ENCODE measurements at places on chromosomes 6 and 20. TPM values are rescaled to one million over a fixed set of nuclear protein-coding genes. Genes with fewer than 3 reads are reported as not detected.

Gene CHMP4B
- 95.5 TPM for total RNA-seq

Gene SLC22A7
- not detected for total RNA-seq

Gene PEDS1
- total RNA-seq, result 25.5 TPM

Gene TXLNB
- total RNA-seq, result 0.49 TPM

- H3K27ac ChIP-seq, result no peak overlapping the region
- H3K4me1 ChIP-seq, result no peaks in the 10 kb centered on the region
- DNase-seq, result no peak
- H3K36me3 ChIP-seq, result no peaks in the 10 kb centered on the region
Measured at GRCh38 chr6:32401284-32401963, 5.6 kb downstream of the BTNL2 start.

- no peaks in the 10 kb centered on the region for H3K4me1 ChIP-seq
- H3K27me3 ChIP-seq, result no peaks in the 10 kb centered on the region
- peaks cover 26% of the 10 kb centered on the region for H3K36me3 ChIP-seq
- no peak overlapping the region for H3K4me3 ChIP-seq
- H3K27ac ChIP-seq, result no peak overlapping the region
- no peak for DNase-seq
Measured at GRCh38 chr6:106642476-106642875, 13.1 kb downstream of the QRSL1 start.

DNA sequence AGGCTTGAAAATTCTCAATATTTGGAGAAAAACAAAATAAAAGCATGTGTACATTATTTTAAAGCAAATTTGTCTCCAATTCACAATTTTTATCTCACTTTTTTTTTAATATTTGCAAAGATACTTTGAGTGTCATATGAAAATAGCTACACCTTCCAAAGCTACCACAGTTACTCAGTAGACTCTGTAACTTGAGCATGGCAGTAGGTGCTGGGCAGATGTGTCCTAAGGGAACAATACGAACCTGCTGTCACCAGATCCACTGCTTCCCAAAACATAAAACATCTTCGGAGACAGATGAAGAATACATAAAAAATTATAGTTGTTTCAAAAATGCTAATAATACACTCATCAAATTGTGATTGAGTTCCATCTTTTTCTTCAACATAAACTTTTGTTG is 10.6 kb downstream of the WDR27 start:
- no peak for DNase-seq
- H3K4me3 ChIP-seq, result no peak overlapping the region
- H3K27me3 ChIP-seq, result no peaks in the 10 kb centered on the region
- H3K4me1 ChIP-seq, result no peaks in the 10 kb centered on the region
- H3K27ac ChIP-seq, result no peak overlapping the region

DNA sequence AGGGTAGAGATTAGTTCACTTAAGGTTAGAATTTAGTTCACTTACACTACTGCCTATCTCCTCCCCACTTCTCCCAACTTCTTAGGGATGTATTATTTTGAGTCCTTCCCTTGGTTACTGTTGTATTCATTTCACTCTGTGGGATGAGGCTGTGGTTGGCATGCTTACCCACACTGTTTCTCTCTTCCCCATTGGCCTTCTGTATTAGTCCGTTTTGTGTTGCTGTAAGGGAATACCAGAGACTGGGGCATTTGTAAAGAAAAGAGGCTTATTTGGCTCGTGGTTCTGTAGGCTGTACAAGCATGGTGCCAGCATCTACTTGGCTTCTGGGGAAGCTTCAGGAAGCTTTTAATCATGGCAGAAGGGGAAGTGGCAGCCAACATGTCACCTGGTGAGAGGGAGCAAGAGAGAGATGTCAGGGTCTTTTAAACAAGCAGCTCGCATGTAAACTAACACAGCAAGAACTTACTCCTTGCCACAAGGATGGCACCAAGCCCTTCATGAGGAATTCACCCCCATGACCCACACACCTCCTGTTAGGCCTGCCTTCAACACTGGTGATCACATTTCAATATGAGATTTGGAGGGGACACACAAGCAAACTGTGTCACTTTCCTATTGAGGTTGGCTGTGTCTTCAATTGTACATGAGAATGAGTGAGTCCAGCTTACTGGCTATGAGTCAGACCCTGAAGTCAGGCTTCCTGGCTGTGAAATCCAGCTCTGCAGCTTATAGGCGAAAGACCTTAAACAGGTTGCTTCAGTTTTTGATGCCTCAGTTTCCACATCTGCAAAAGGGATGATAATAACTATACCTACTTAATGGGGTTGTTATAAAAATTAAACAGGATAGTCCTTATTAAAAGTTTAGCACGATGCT is 53.3 kb downstream of the SYNDIG1 start:
- H3K36me3 ChIP-seq, result no peaks in the 10 kb centered on the region
- no peak overlapping the region for H3K27ac ChIP-seq
- DNase-seq, result no peak
- H3K27me3 ChIP-seq, result no peaks in the 10 kb centered on the region
- H3K4me3 ChIP-seq, result no peak overlapping the region

- H3K27me3 ChIP-seq, result no peaks in the 10 kb centered on the region
- H3K4me3 ChIP-seq, result no peak overlapping the region
- H3K36me3 ChIP-seq, result no peaks in the 10 kb centered on the region
- H3K27ac ChIP-seq, result no peak overlapping the region
- DNase-seq, result no peak
Measured at GRCh38 chr6:130913120-130913519, 85.9 kb downstream of the SMLR1 start.

- H3K36me3 ChIP-seq, result no peaks in the 10 kb centered on the region
- H3K4me1 ChIP-seq, result no peaks in the 10 kb centered on the region
- no peak for DNase-seq
- no peak overlapping the region for H3K27ac ChIP-seq
Measured at GRCh38 chr6:123519189-123519505, 117.6 kb downstream of the TRDN start.

GRCh38 chr6:157669747-157670216 is 153.3 kb upstream of the SNX9 start:
- H3K36me3 ChIP-seq, result no peaks in the 10 kb centered on the region
- peaks cover 24% of the 10 kb centered on the region for H3K4me1 ChIP-seq
- H3K27ac ChIP-seq, result peak overlapping the region; percentile 78

DNA sequence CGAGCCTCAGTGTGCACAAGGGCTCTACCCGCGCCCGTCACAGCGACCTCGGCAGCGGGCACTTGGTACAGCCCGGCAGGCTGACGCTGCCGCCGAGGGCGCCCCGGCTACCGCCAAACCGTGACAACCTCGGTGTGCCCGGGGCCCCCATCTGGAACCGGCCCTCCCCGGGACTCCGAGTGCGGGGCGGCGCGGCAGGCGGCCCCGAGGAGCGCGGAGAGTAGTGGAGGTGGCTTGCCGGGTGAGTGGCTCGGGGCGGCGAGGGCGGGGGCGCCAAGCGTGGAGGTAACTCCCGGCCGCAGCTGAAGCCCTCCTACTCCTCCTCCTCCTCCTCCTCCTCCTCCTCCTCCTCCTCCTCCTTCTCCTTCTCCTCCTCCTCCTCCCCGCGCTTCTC is at the start of gene ISM1:
ISM1 (plus strand) TSS at position 371 of the 394 bp plus-strand sequence. CDS start 503 bp downstream, outside the sequence.
- H3K27ac ChIP-seq, result peak within 1 kb of the TSS; percentile 72
- peak within 1 kb of the TSS; percentile 41 for H3K4me3 ChIP-seq
- H3K27me3 ChIP-seq, result no peaks in the 10 kb centered on the region
- H3K36me3 ChIP-seq, result no peaks in the 10 kb centered on the region
- H3K4me1 ChIP-seq, result peaks cover 26% of the 10 kb centered on the region

DNA sequence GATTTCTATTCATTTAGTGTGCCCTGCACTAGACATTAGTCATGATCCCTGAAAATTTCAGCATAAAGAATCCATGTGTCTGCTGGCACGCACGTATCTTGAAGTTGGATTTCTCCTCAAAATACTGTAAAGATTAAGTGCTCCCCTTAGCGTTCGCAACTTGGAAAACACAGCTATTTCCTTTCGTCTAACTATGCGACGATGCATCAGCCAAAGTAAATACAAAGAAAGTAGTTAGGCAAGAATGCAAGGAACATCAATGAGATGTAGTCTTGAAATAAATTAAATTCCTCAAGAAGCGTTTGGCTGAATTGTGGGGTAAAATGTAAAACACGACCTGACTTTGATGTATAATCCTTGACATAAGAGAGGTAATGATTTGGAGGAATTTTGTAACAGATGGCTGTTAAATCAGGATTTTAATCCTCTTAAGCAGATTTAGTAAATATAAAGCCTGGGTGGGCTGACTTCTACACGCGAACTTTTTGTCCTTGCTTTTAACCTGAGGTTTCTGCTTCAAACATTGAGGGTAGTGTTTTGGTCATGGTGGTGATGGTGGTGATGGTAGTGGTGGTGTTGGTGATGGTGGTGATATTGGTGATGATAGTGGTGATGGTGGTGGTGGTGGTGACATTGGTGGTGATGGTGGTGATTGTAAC is 88.2 kb downstream of the FOXF2 start:
- peaks cover 5% of the 10 kb centered on the region for H3K4me1 ChIP-seq
- no peak overlapping the region for H3K4me3 ChIP-seq
- no peak overlapping the region for H3K27ac ChIP-seq
- H3K27me3 ChIP-seq, result no peaks in the 10 kb centered on the region
- DNase-seq, result no peak

GRCh38 chr6:23412770-23413169 is 713.2 kb upstream of the NRSN1 start:
- peaks cover 7% of the 10 kb centered on the region for H3K4me1 ChIP-seq
- H3K36me3 ChIP-seq, result no peaks in the 10 kb centered on the region
- DNase-seq, result no peak
- no peak overlapping the region for H3K4me3 ChIP-seq

DNA sequence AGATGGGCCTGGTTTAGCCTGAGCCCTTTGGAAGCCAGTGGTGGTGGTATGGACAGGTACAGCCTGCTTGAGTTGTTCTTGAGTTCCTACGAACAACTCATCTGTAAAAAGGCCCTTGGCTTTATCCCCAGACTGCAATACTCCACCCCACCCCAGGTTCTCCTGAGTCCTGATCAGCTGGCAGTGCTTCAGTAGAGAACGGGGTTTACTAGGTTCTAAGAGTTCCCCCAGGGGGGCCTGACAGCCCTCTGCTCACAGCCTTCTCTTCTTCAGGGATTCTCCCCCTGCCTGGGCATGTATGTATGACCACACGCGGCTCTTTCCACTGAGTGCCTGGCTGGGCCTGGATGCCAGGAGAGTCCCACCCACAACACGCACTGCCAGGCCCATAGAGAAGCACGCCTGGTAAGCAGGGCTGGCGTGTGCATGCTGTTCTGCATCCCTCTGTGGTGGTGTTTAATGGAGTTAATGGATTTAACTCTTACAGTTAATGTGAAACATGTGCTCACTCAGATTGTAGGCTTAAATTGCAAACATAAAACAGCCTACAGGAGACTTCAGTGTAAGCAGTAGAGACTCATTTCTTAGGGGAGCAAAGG is 44.3 kb upstream of the SLC4A11 start:
- no peak overlapping the region for H3K27ac ChIP-seq
- no peak for DNase-seq

GRCh38 chr20:63315731-63316491 is 22.9 kb downstream of the COL20A1 start:
- no peak overlapping the region for H3K27ac ChIP-seq
- DNase-seq, result no peak
- no peaks in the 10 kb centered on the region for H3K27me3 ChIP-seq
- no peak overlapping the region for H3K4me3 ChIP-seq

- peaks cover 23% of the 10 kb centered on the region for H3K4me1 ChIP-seq
- H3K27ac ChIP-seq, result no peak within 1 kb of the TSS
- peak within 1 kb of the TSS; percentile 39 for H3K4me3 ChIP-seq
- DNase-seq, result no peak
Measured at GRCh38 chr20:63498960-63499337, at the start of gene EEF1A2. EEF1A2 (minus strand) TSS chr20:63499083; CDS start chr20:63497763, 1,320 bp downstream.

DNA sequence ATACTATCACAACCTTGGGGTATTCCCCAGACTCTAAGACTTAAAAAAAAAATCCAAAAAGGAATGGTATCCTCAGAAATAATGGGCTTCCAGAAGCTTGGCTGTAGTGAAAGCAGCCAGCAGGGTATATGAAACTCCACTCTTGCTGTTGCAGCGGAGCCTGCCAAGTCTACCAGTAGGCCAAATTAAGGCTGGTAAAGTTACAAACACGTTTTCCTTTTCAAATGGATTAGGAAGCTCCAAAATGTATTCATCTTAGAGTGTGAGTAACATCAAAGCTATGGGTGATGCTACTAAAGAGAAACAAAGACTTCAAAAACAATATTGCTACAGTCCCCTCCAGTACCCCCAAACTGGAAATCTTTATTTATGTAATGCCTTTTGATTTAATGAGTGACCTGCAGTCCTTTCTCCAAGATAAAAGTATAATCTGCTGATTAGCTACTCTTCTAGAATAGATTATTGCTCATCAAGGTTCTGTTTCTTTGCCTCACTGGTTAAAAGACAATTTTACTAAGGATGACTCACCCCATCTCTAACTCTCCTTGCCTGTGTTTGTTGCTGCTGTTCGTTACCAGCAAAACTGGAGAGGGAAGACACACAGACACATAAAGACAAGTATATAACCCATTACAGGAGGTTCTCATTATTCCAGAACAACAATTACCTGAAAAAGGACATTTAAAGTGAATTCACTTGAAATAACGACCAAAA is 84.9 kb downstream of the BTBD9 start:
- no peaks in the 10 kb centered on the region for H3K4me1 ChIP-seq
- H3K4me3 ChIP-seq, result no peak overlapping the region
- H3K27ac ChIP-seq, result no peak overlapping the region
- no peaks in the 10 kb centered on the region for H3K36me3 ChIP-seq
- H3K27me3 ChIP-seq, result no peaks in the 10 kb centered on the region
- no peak for DNase-seq

DNA sequence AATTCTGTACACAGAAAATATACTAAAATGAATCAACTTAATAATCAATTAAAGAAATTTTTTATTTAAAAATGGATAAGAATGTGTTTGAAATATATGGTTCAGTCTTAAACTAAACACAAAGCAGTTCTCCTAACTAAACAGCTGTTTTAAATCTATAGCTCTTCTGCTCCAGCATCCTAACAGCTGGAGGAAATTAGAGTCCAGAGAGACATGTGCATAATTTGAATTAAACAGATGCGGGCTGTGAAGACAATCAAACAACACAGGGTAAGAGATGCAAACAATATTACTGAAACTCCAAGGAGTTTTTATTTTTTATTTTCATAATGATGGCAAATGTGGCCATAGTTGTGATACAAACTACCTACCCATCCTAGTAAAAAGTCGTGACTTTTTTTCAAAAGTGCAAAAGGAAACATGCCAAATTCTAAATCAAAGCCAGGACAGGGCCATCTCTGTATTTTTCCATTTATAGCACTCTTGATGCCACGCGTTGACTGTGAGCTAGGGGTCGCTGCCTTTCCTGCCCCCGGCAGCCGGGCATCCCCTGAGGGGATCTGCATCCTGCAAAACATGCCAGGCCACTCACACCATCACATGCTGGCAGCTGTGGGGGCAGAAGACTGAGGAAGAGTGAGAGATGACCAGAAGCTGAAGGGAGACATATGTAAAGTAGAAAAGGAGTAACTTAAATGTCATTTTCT is 310.6 kb downstream of the PRKN start:
- no peak overlapping the region for H3K4me3 ChIP-seq
- DNase-seq, result no peak
- H3K4me1 ChIP-seq, result no peaks in the 10 kb centered on the region
- no peaks in the 10 kb centered on the region for H3K27me3 ChIP-seq

GRCh38 chr20:44274303-44275017 is 27.4 kb downstream of the GDAP1L1 start:
- no peak overlapping the region for H3K27ac ChIP-seq
- no peaks in the 10 kb centered on the region for H3K36me3 ChIP-seq
- H3K4me1 ChIP-seq, result no peaks in the 10 kb centered on the region
- DNase-seq, result no peak
- H3K27me3 ChIP-seq, result no peaks in the 10 kb centered on the region
- H3K4me3 ChIP-seq, result no peak overlapping the region

All from vagina (tissue), 2 donors.